ENCODE measurements at places on chromosomes 12 and 14. TPM values are rescaled to one million over a fixed set of nuclear protein-coding genes. Genes with fewer than 3 reads are reported as not detected.
A peak's percentile ranks its signal among the peaks of the same experiment; 100 is the strongest.

SDR9C7 gene
- not detected for total RNA-seq

DNA sequence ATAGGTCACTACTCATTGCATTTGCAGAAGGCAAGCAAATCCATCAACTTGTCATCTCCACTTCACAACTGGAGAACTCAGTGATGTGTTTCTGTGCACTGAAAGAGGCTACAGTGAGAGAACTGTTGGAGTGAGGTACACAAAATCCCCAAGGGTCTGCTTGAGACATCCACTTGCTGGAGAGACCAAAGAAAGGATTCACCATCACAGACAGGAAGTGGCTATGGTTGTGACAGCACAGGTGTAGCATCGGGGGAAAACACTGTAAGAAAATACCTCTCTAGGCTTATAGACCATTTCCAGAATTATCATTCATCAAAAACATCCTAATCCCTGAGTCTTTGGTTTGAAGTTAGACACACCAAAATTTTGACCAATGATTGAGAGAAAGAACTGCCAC lies 201.3 kb upstream of the OR4E1 start:
- no peak for DNase-seq
- H3K4me3 ChIP-seq: no peak overlapping the region
- H3K4me1 ChIP-seq: no peaks in the 10 kb centered on the region
- H3K36me3 ChIP-seq: no peaks in the 10 kb centered on the region

EPYC gene
- not detected for total RNA-seq

DNA sequence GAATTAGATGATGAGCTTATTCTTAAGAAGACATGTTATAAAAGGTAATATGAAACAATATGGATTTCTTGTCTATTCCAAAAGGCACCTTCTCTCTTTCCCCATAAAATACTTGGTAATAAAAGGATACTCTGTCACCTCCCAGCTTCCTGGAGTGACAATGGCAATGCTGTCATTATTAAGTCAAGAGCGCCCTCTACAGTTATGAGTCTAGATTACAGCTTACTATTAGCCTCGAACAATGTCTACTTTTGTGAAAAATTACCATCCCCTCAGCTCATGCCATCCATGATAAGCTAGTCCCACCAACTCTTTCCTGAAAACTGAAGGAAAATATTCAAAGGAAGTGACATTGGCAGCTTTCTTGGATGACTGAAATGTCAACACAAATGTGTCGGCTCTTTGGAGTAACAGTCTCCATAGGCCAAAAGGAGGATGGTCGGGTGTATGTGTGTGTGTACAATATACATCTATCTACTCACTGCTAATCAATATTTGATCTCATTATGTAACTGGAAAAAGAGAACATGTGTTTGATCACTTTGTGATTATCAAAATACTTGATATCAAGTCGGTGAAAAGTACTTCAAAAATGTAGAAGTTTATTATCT lies 48.7 kb upstream of the CDKN3 start:
- H3K27ac ChIP-seq: no peak overlapping the region
- no peaks in the 10 kb centered on the region for H3K36me3 ChIP-seq
- H3K4me1 ChIP-seq: no peaks in the 10 kb centered on the region
- DNase-seq: no peak
- H3K4me3 ChIP-seq: no peak overlapping the region

ASB2 gene
- total RNA-seq: 1.00 TPM

ARG2 gene
- total RNA-seq: not detected

GRCh38 chr12:18422871-18423270 lies 161.6 kb downstream of the PIK3C2G start:
- no peak overlapping the region for H3K27ac ChIP-seq
- H3K4me1 ChIP-seq: no peaks in the 10 kb centered on the region
- H3K36me3 ChIP-seq: no peaks in the 10 kb centered on the region
- no peaks in the 10 kb centered on the region for H3K27me3 ChIP-seq

GRCh38 chr14:55547650-55548315 lies 32.2 kb upstream of the KTN1 start:
- H3K27me3 ChIP-seq: no peaks in the 10 kb centered on the region
- no peaks in the 10 kb centered on the region for H3K4me1 ChIP-seq
- H3K4me3 ChIP-seq: no peak overlapping the region
- no peak for DNase-seq

GRCh38 chr12:119372540-119372939 lies 38.0 kb downstream of the CCDC60 start:
- no peaks in the 10 kb centered on the region for H3K4me1 ChIP-seq
- H3K27me3 ChIP-seq: no peaks in the 10 kb centered on the region
- H3K4me3 ChIP-seq: no peak overlapping the region

DNA sequence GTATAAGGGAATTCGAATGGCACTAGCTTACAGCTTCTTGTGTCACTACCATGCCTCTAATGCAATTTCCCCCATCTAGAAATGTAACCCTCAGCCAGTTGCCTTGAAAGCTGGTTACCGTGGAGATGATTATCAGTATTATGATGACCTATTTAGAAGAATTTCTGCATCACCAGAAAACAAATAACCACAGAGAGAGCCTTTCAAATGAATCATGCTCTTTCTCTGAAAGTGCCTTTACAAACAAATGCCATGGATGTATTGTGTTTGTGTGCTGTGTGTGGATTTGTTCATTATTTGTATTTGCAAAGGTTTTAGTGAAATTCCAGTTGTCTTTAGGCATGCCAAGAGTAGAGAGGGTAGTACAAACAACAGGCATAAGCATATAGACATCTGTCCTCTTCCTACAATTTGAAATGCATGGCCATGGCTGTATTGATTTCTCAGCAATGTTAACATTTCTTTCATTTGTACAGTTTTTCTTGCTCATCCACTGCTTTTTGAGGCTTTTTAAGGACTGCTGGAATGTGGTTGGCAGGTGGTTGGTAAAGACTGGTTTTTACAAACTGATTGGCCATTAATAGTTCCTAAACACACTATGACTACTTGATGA lies 266.5 kb downstream of the PAWR start:
- DNase-seq: no peak
- no peak overlapping the region for H3K4me3 ChIP-seq
- H3K4me1 ChIP-seq: no peaks in the 10 kb centered on the region
- H3K36me3 ChIP-seq: no peaks in the 10 kb centered on the region

CIDEB gene
- 14.8 TPM for total RNA-seq

DNA sequence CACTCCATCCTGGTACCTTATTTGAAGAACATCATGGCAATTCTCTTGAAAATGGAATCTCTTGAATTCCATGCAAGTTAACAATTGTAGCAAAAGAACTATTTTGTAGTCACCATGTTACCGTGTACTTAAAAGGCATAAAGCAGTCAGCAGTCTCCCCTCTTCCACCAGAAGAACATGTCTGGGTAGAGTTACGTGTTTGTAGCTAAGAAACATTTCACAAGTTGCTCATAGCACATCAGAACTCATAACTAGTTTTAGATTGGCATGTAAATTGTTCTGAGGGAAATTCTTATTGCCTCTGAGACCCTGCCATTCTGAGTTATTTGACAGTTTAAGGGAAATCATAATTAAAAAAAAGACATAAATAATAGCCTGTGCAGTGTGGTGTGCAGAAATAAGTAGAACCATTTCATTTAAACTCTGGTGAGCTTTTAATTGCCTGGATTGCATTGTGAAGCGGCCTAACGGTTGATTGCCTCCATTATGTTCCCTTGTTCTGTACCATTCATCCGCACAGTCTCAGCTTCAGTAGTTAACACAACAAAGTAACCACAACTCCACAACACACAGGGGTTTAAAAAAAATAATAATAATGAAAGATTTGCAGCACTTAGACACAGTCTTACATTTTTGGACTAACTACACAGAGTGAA lies 2.6 kb downstream of the LMO3 start:
- DNase-seq: no peak
- H3K27me3 ChIP-seq: no peaks in the 10 kb centered on the region
- peak overlapping the region; percentile 63 for H3K27ac ChIP-seq
- H3K36me3 ChIP-seq: no peaks in the 10 kb centered on the region
- no peaks in the 10 kb centered on the region for H3K4me1 ChIP-seq
- H3K4me3 ChIP-seq: peak overlapping the region; percentile 34

SRGAP1 gene
- total RNA-seq: 36.7 TPM

PRB4 gene
- total RNA-seq: not detected

- H3K4me1 ChIP-seq: no peaks in the 10 kb centered on the region
- H3K36me3 ChIP-seq: no peaks in the 10 kb centered on the region
- no peak overlapping the region for H3K27ac ChIP-seq
These were observed 54.3 kb downstream of the PRMT8 start for GRCh38 chr12:3545121-3545796.

DNA sequence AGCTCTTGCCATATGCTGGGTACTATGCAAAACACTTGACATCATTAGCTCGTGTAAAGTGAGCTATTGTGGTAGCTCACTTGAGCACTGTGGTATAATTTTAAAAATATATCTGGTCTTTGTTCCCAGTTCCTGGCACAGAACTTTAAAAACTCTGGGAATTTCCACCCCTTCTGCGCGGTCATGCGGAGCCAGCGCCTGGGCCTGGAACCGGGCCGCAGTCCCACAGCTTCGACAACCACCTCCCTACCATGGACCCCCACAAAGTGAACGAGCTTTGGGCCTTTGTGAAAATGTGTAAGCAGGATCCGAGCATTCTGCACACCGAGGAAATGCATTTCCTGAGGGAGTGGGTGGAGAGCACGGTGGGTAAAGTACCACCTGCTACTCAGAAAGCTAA lies 123.1 kb downstream of the NUAK1 start:
- H3K27me3 ChIP-seq: no peaks in the 10 kb centered on the region
- H3K36me3 ChIP-seq: no peaks in the 10 kb centered on the region
- no peak for DNase-seq
- no peaks in the 10 kb centered on the region for H3K4me1 ChIP-seq

GDF11 gene
- 1.0 TPM for total RNA-seq

DNA sequence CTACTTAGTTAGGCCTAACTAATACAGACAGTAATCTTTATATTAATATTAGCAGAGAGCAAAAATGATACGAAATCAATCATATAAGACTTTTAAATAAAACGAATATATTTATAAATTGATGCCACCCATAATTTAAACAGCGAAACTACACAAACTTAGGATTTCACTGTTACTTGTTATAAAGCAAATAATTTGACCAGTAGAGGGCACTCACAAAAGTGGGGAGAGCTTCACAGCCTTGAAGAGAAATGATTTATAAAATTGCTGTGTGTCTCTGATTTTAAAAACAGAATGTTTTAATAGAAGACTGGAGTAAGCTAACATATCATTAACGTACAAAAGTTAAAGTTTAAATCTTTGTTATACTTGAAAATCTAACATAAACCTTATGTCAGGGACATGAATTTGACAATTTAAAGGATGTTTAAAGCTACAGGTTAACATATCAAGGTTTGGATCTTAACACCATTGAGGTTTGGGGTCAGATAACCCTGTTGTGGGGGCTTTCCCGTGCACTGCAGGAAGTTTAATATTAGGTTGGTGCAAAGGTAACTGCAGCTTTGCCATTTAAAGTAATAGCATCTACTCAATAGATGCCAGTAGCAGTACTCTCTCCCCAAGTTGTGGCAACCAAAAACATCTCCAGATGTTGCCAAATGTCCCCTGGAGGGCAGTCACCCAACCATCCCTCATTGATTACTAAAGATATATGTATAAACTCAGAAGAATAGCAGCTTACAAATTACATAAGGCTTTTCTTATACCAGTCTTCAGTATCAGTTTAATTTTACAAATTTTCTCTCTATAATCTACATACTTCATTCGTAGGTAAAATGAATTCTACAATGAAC lies 9.3 kb downstream of the KRAS start:
- no peak overlapping the region for H3K27ac ChIP-seq
- no peaks in the 10 kb centered on the region for H3K27me3 ChIP-seq
- no peaks in the 10 kb centered on the region for H3K36me3 ChIP-seq
- H3K4me3 ChIP-seq: no peak overlapping the region
- H3K4me1 ChIP-seq: no peaks in the 10 kb centered on the region
- no peak for DNase-seq

DNA sequence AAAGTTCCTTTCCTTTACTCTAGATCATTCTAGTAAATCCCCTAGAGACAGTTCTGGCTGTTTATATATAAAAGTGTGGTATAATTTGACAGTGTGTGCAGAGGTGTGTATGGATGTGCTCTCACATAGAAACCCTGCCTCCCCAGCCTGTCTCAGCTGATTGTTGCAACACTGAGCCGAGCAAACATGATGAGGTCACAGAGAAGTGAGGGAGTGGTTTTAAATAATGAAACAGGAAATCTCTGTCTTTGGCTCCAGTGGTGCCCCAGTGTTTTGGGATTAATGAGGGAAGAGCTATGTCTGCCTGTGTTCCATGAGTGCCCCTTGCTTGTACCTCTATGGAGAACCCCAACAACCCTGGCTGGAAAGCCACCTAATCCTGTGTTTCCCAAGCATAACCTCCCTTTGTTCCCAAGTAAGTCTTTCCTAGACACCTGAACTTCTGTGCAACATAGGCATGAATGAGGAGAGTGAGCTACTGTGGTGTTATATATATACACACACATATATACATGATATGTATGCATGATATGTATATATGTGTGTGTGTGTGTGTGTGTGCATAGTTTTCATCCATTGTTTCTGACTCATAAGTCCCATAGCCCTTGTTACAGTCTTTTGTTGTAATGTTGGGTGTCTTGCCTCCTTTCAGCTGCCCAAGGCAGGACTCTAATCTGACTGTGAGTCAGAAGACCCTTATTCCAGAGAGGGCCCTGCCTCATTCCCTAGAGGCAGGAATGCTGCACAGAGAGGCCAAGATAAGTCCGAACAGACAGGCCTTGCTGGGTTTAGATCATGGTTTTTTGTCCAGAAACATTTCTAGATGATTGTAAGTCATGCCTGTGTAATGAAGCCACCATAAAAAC lies 18.0 kb downstream of the TRAF3 start:
- no peak overlapping the region for H3K4me3 ChIP-seq
- no peaks in the 10 kb centered on the region for H3K36me3 ChIP-seq
- peak; percentile 86 for DNase-seq
- peak overlapping the region; percentile 49 for H3K27ac ChIP-seq
- no peaks in the 10 kb centered on the region for H3K27me3 ChIP-seq

ITPR2 gene
- 43.5 TPM for total RNA-seq

DNA sequence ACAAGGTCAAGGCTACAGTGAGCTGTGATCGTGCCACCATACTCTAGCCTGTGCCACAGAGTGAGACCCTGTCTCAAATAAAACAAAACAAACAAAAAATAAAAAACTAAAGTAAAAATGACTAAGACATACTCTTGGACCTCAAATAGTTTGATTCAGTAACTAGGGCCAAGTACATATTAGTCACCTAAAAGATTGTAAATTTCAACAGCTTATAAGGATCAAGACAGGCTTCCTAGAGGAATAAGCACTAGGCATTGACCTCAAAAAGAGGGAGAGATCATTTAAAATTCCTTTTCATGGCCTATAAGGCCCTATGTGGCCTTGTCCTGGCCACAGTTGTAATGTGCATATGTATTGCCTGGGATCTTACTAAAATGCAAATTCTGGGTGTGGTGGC lies 46.0 kb upstream of the CHST11 start:
- no peak overlapping the region for H3K4me3 ChIP-seq
- no peaks in the 10 kb centered on the region for H3K36me3 ChIP-seq
- DNase-seq: no peak
- H3K4me1 ChIP-seq: peaks cover 5% of the 10 kb centered on the region
- no peak overlapping the region for H3K27ac ChIP-seq
- H3K27me3 ChIP-seq: no peaks in the 10 kb centered on the region

DNA sequence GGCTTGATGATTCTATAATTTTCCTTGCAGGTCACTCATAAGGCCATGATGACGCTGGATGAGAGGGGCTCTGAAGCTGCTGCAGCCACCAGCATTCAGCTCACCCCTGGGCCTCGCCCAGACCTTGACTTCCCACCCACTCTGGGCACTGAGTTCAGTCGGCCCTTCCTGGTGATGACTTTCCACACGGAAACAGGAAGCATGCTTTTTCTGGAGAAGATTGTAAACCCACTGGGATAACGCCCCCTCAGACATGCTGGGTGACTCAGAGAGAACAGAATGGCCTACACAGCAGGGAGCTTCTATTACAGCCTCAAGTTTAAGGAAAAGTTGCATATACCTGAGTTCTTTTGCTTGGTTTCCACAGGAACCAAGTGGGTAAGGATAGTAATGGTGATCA lies 34.3 kb downstream of the SERPINA3 start:
- no peaks in the 10 kb centered on the region for H3K36me3 ChIP-seq
- DNase-seq: no peak
- no peak overlapping the region for H3K4me3 ChIP-seq

CYP46A1 gene
- total RNA-seq: 1.6 TPM
